NCI-H446 treated with DMSO at 0.1 percent for 48 hours (cell line): ENCODE measurements at places on chromosomes 5 and 9.

DNA sequence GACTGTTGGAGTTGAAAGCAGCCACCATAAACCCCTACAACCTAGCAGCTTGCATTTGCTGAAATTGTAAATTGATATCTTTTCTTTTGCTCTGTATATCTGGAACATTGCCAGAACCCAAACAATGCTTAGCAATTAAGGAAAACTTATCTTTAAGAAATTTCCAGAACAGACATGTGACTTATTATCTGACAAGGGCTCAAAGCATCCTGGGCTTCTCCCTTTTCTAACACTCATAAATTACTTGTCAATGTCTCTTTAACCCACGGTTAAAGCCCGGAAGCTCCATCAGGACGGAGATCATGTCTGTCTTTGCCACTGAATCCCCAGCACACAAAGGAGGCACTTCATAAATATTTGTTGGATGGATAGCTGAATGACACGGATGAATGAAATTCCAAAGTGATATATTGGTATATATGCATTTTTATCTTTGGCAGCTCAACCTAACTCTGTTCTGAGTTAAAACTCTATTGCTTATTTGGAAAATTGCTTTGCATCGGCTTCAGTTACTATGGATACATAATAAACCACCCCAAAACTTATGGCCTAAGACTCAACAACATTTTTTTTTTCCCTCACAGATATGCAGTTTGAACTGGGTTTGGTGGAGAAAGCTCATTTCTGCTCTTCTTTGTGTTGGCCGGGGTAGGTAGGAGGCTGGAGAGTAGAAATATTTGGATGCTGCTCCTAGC, 103.1 kb upstream of the CLINT1 start:
- no peak for DNase-seq

DNA sequence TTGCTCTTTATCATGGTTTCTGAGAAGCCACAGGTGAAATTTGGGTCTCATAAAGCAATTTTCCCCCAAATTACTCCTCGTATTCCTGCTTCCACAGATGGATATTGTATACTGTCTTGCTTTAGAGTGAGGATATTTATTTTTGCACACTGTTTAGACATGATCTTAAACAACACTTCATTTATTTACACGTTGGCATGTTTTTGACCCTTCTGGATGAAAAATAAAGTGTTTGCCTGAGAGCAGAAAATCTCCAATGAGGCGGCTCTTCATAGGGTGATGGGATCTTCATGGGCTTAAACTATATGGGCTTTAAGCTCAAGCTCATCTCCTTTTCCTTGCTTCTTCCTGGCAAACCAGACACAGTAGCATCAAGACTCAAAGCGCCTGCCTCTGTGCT, 148.4 kb downstream of the MACROH2A1 start:
- no peak for DNase-seq

DNA sequence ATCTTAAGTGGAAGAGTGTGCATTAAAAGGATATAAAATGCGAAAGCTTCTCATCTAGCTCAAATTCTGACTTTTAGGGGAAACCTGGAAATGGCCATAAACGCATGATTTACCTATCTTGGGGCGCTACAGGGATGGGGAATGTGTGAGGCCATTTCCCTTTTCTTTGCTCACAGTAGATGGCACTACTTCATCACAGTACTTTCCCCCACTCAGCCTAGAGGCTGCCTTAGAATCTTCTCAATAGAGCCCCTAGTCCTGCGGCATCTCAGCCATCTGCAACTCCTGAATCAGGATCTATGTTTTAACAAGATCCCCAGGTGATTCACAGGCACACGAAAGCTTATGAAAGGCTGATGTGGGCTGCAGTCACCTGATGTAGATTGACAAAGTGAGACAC, 110.8 kb downstream of the LHFPL2 start:
- DNase-seq = peak; percentile 7

- DNase-seq = no peak
These were observed 266.8 kb downstream of the MTRR start for GRCh38 chr5:8135742-8136141.

- DNase-seq = no peak
These were observed 1.5 kb upstream of the IRX2 start for GRCh38 chr5:2752821-2753439.

- no peak for DNase-seq
These were observed 5.9 kb downstream of the ALAD start for GRCh38 chr9:113395000-113395861.

- no peak for DNase-seq
These were observed 132.2 kb upstream of the TARS1 start for GRCh38 chr5:33308586-33308985.

DNA sequence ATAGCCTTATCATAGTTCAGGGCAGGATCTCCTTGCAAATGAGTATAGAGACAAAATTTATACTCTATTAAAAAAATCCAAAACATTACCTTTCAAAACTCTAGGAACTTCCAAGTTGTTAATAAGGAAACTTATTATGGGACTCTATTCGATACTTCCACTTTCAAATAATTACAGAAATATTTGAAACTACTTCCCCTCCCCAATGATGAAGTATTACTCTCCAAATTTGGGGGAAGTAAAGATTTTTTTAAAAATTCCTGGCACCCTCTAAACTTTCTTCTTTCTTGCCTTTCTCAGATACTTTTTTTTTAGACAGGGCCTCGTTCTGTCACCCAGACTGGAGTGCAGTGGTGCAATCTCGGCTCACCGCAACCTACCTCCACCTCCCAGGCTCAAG, 35.1 kb downstream of the ANXA2R start:
- DNase-seq = no peak

DNA sequence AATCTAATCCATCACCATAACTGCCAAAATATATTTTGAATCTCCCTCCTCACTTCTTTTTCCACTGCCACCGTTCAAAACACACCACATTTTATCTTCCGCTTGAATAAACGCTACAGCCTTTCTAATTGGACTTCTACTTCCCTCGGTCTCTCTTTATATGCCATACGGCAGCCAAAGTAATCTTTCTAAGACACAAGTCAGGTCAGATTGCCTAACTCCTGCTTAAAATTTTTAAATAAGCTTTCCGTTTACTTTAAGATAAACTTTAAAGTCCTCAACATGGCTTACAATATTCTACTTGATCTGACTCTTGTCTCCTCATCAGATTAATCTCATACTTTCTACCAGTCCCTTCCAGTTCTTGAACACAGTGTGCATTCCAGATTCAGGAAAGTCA, 9.7 kb downstream of the AFF4 start:
- no peak for DNase-seq

- DNase-seq = no peak
These were observed 23.8 kb upstream of the CPEB4 start for GRCh38 chr5:173864126-173865050.

GRCh38 chr5:141799507-141800167, 78.6 kb downstream of the PCDH1 start:
- DNase-seq = no peak

DNA sequence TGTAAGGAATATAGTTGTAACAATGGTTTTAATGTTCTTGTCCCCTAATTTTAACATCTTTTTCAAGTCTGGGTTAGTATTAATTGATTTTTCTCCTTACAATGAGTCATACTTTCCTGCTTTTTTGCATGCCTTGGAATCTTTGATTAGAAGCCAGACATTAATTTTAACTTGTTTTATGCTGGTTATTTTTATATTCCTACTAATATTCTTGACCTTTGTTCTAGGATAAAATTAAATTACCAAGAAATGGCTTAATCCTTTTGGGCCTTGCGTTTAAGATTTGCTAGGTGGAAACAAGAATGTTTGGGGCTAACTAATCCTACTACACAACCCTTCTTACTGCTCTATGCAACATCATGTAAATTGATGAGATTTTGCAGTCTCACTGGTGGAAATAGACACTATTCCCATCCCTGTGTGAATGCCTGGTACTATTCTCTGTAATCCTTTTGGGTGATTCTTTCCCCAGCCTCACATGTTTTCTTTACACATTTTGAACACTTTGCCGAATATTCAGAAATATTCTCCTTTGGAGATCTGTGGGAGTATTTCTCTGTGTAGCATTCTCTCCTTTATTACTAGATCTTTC, 47.2 kb downstream of the ZCCHC7 start:
- DNase-seq = no peak
